NCI-H345 (cell line): ENCODE measurements at places on chromosomes 1 and 21.

GRCh38 chr1:22137004-22137720, 5.7 kb downstream of the WNT4 start:
- DNase-seq, result no peak

DNA sequence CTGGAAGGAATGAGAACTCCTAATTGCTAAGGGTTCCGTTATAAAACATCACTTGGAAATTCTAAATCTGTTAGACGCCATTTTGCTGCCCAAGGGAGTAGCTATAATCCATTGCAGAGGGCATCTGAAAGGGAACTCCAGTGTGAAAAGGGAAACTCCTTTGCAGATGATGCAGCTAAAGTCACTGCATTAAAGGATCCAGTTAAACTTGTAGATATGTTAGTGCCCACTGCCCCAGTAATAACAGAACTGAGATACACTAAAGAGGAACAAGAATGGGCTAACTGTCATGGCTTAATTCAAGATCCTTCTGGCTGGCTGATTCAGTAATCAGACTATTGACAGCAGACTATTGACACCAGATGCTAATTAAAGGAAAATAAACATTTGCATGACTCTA, 81.8 kb upstream of the KIAA0040 start:
- no peak for DNase-seq

GRCh38 chr1:36885540-36886357, 148.6 kb downstream of the GRIK3 start:
- DNase-seq, result no peak

GRCh38 chr1:154352245-154352580, 26.9 kb downstream of the ATP8B2 start:
- DNase-seq, result no peak

DNA sequence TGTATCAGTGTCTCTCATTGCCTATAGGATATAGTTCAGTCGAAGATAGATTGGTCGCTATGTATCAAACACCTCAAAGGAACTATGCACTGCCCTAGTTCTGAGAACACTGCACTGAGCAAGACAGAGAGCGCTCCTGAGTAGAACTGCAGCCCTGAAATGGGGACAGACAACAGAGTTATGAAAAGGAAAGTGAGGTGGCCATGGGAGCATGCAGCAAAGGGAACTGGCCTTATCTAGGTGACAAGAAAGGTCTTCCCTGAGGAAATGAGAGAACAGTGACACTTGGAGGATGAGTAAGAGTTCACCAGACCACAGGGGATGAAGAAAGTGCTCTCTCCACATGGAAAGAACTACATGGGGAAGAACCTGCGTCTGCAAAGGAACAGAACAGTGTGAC, 7.5 kb upstream of the G0S2 start:
- no peak for DNase-seq

DNA sequence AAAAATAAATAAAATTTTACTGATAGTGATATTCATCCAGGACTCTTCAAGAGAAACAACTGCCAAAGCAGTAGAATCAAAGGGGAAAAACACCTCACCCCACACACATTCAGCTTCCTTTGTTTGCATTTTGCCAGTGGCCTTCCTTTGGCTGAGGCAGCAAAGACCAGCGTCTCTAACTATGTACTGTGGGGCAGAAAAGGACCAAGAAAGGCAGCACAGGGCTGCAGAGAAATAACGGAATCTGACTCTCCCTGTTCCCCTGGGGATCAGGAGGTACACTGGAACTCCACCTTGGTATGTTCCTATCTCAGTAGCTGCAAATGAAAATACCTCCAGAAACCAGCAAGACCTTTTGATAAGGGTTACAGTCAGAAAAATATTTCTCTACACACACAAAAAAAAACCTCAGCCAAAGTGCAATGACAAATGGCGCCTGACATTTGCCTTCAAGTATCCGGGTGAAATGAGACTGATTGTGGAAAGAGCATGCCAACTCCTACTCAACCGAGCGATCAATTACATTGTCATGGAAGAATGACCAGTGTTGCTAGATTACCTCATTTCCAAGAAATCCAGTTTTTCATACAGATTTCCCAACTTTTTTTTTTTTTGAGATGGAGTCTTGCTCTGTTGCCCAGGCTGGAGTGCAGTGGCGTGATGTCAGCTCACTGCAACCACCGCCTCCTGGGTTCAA, 50.9 kb downstream of the TARBP1 start:
- DNase-seq, result no peak

DNA sequence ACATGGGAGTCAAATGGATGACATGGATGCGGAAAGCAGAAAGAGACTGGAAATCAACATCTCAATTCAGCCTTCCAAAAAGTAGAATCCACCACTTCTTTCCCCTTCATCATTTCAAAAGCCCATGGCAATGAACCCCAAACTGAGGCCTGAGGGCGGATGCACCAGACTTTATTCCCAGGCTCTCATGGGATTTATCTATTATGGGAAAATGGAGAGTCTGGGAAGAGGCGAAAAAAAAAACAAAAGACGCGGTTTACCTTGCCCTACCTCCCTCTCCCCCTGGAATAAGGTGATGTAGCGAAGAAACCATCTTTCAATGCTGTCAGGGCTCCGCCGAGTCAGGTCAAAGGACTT, 624 bp downstream of the KIFAP3 start:
- DNase-seq, result peak; percentile 21

DNA sequence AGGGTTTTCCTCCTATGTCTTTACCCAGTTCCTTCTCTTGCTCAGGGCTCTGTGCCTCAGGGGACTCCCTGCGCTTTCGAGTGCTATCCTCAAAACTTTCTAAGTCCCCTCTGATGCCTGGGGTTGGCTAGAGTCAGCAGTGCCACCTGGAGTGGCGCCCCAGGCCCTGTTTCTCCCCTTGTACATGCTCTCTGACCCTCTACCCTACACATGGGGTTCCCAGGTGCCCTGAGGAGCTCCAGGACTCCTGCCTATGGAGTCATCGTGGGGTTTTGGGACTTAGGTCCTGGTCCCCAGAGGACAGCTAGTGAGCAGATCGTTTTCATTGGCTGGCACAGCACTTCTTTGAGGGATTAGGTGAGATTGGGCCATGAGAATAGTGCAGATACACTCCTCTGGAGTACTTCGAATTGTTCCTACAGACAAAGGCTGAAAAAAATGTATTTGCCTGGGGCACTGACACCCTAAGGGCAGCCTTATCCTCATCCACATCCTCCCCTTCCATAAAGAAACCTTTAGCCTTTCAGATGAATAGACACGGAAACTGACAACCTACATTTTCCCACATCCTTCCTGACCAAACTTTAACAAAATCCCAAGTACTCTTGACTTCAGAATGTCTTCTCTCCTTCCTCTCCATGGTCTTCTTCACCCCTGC, 41.5 kb downstream of the LGR6 start:
- no peak for DNase-seq

GRCh38 chr1:15056515-15057285, 96.8 kb upstream of the TMEM51 start:
- DNase-seq, result no peak

GRCh38 chr21:36628761-36629460, 70.0 kb upstream of the SIM2 start:
- DNase-seq, result no peak

DNA sequence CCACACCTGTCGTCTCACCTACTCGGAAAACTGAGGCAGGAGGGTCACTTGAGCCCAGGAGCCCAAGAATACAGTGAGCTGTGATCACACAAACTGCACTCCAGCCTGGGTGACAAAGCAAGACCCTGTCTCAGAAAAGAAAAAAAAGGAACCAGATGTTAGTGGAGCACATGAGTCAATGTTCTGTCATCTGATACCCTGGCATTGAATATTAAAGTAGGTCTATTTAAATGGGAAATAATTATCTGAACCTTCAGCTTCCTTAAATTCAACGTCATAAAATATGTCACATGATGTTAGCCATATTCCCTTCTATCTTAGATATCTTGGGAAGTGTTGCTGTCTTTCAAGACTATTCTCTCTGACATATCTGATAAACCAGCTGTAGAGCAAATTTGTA, 47.3 kb downstream of the NCAM2 start:
- no peak for DNase-seq

DNA sequence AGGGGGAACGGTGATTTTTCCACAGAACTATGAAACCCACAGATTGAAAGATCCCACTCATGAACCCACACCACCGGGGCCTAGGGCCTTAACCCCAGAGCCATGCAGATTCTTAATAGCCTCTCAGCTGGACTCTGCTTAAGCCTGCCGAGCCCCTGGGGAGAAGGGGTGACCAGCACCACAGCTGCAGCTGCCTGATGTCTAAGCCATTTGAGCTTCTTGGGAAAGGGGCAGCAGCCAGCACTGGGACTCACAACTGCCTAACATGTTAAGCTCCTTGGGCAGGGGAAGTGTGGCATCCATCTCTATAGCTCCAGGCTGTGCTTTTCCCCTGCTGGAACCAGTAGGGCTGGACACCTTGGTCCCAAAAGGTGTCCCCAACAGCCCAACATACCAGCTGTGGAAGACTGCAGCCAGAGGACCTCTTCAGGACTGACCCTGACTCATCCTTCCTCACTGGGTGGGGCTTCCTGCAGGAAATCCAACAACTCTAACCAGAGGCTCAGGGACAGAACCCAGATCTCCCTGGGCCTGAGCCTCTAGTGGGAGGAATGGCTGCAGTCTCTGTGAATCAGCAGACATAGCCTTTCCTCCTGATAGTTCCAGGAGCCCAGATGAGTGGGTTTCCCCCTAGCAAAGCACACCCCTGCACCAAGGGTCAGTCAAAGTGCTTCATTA, 34.6 kb upstream of the FMO3 start:
- no peak for DNase-seq

- no peak for DNase-seq
These were observed 21.6 kb downstream of the LAMB3 start for GRCh38 chr1:209630383-209631225.

- no peak for DNase-seq
These were observed 95.2 kb downstream of the ITPKB start for GRCh38 chr1:226643611-226644540.

DNA sequence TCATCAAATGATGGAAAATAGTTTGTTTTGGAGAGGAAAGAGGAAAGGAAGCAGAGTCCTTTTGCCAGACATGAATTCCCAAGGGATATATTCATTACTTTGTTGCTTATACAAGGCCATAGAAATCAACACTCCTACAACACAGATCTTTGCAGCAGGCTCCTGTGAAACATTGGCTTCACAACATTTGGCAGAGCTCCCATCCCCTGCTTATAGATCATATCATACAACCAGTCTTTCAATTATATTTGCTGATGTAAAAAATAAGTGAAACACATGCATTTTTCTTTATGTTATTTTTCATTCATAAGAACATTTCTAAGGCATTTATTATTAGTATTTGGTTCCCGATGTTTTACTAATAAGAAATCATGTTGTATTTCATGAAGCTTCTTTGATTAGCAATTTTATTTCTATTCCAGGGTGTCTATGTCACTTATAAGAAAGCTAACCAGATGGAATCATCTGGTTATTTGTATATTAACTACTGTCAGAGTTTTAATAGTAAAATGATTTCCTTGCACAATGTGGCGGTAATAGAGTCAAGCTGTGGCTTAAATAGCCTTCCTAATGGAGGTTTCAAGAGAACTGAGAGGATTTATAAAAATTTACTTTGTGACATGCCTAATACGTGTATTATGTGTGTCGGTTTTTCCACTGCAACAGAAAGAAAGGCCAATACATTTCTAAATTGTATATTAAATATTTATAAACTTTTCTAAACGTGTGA, 470.3 kb upstream of the NCAM2 start:
- DNase-seq, result no peak

GRCh38 chr1:230248016-230248888, 177.9 kb downstream of the PGBD5 start:
- DNase-seq, result no peak

DNA sequence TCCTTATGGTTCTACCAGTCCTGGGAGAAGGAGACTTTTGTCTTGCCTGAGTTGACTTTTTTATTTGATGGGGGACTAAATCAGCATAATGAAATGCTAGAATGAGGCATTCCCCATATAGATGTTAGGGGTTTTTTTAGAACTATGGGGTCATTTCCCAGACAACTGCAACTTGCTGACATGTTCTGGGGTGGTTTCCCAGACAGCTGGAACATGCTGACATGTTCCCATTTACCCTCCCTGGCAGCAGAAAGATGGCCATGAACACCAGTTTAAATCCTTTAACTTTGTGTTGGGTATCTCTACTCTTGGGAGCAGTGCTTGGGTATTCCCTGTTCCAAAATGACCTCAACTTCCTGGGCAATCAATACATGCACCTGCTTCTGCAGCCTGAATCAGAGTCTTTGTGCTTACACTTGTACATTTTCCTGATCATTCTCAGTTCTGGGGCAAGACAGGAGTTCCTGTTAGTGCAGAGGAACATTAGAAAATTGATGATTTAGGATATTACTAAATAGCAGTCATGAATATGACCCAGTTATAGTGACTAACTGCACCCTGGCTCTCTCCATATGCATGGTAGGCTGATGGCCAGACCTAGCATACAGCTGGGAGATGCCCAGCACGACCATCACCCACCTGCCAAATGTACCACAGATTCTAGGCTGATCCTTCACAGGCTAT, 75.4 kb upstream of the CD5L start:
- DNase-seq, result no peak

GRCh38 chr1:11384170-11384554, 94.8 kb upstream of the DISP3 start:
- DNase-seq, result no peak

DNA sequence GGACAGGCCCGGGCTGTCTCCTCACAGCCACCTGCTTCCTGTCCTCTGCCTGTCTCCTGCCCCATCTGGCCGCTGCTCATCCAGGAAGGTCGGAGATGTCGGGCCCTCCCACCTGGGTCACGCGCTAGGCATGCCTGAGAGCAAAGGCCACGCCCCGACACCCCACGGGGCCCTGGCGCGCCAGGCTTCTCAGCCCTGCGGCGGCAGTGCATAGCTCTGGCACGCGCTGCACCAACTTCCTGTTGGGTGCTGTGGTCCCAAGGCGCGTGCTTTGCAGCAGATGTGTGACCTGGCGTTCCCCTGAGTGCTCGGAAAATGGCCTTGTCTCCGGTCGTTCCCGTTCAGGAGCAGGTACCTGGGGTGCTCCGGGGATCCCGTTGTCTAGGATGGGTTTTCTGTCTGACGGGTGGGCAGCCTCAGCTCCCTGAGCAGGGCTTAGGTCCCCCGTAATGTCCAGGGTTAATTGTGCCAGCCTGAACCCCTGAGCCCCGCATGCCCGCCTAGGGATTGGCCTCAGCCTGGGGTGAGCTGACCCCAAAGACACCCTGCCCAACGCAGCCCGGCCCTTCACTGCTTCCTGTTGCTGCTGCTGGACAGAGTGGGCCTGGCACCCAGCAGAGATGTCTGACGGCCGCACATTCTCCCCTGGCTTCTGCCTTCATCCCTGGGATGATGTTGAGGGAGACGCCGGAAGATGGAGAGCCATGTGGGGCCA, 19.4 kb upstream of the KCNAB2 start:
- peak; percentile 43 for DNase-seq

DNA sequence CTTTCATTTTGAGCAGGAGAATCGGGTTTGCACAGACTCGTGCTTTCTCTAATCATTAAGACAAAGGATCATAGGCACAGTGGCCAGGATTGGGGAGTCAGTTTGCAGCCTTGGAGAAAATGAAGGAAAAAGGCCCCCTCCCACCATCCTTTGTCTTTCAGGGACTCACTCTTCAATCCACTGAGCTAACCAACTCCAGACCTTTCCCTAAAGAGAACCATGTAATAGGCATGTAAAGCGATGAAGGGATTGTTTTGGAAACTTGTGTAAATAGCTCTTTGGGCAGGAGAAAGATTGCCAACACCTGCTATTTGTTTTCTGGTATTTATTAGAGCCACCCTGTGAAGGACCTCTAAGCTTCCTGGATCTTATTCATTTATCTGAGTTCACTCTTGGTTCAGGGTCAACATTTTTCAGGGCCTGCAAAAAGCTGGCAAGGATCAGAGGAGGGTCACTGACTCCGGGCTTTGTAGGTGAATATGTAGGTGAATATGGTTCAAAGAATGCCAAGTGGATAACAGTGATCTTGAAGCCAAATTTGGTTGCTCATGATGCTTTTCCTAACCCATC, 192.6 kb upstream of the FGGY start:
- DNase-seq, result no peak
